ENCODE measurements at places on chromosomes 4 and X. TPM values are rescaled to one million over a fixed set of nuclear protein-coding genes. Genes with fewer than 3 reads are reported as not detected.

DNA sequence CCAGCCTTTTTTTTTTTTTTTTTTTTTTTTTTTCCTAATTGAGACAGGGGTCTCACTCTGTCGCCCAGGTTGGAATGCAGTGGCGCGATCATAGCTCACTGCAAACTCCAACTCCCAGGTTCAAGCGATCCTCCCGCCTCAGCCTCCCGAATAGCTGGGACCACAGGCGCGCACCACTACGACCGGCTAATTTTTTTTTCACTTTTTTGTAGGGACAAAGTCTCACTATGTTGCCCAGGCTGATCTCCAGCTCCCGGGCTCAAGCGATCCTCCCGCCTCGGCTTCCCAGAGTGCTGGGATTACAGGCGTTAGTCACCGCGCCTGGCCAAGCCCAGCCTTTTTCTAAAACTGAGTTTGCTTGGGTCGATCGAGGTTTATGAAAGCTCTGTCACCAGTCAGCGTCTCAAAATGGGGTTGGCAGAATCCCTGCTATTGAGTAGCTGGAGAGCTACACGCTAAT lies 1.3 kb upstream of the OTUD5 start:
- peak; percentile 50 for DNase-seq
- H3K4me3 ChIP-seq: peak overlapping the region; percentile 75
- no peaks in the 10 kb centered on the region for H3K27me3 ChIP-seq
- peaks cover 6% of the 10 kb centered on the region for H3K4me1 ChIP-seq
- no peaks in the 10 kb centered on the region for H3K36me3 ChIP-seq
- peak overlapping the region; percentile 93 for H3K27ac ChIP-seq

SORCS2 gene
- total RNA-seq: 0.07 TPM

ANTXR2 gene
- total RNA-seq: 25.2 TPM

DNA sequence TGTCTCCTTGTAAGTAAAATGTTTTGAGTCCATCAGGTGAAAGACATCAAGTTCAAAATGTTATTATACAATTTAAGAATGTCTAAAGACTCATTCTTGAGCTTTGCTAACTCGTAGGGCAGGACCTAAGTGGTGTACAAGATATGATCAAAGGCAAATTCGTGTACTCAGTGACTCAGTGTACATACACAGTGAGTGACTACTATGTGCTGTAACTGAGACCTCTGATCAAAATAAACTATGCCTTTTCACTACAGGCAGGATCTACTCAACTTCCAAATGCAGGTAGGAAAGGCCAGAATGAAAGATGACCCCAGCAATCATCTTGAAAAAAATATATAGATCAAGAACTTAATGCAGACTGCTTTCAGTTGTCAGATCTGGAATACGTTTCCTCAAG lies 49.9 kb downstream of the ADGRG2 start:
- H3K36me3 ChIP-seq: no peaks in the 10 kb centered on the region
- no peak for DNase-seq
- H3K4me1 ChIP-seq: no peaks in the 10 kb centered on the region
- H3K27me3 ChIP-seq: no peaks in the 10 kb centered on the region
- no peak overlapping the region for H3K4me3 ChIP-seq

- no peaks in the 10 kb centered on the region for H3K27me3 ChIP-seq
- no peaks in the 10 kb centered on the region for H3K36me3 ChIP-seq
- H3K4me1 ChIP-seq: no peaks in the 10 kb centered on the region
- DNase-seq: no peak
These were observed 89.9 kb upstream of the FAT1 start for GRCh38 chr4:186813377-186814068.

SPP1 gene
- total RNA-seq: 13.6 TPM
